Activated T-cell treated with anti-CD3 and anti-CD28 coated beads for 1 hour (primary cell): ENCODE measurements at places on chromosomes 6 and 20.

GRCh38 chr6:2448826-2449571 is 203.6 kb upstream of the GMDS start:
- no peak for DNase-seq

- DNase-seq = no peak
Observed at GRCh38 chr6:15457121-15457650, 205.6 kb downstream of the DTNBP1 start.

DNA sequence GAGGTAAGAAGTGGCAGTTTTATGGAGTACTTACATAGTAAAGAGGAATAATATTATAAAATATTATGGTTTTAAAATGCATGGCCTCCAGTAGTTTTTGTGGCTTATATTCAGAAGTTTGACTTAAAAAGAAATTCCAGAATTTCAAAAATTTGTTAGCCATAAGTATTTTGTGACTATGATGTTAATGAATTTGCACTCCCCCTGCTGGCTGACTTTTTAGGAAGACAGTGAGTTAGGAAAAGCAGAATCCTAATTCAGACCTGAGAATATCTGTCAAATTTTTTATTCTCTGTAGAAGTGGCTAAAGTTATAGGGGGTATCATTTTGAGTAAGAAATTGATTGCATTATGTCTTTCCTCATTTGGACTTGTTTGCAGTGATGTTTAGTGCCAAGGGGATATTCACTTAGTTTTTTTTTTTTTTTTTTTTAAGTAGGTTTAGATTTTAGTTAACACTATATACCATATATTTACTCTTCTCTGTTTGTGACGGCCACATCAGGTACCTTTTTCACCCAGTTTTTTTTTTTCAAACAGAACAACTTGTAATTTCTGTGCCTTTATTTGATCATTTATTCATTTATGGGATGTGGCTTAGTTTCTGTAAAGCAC is 40.8 kb downstream of the ZFAND3 start:
- no peak for DNase-seq

GRCh38 chr6:166569206-166569605 is 17.3 kb downstream of the RAMACL start:
- DNase-seq = no peak

GRCh38 chr6:142280927-142281326 is 20.9 kb upstream of the ADGRG6 start:
- DNase-seq = no peak

DNA sequence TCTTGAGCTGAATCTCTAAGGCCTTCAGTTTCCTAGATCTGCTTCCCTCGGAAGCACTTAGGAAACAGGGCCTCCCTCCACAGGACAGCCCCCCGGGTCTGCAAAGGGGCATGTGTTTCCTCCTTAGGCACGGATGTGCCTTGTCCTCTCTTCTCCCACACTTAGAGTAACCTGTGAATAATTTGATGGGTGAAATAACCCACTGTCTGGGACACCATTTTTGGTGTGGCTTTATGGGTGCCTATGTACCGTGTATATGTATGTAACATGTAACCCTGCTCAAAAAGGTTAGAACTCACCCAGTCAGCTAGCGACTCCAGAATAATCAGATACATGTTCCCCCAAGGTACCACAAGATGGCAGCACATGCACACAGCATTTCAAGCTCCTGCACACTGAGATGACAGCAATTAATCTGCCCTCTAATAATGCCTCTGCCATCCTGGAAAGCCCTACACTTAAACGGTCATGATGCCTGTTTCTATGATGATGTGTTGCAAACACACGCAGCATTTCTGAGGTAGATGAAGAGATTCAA is 212.0 kb upstream of the PROKR2 start:
- DNase-seq = peak; percentile 51

DNA sequence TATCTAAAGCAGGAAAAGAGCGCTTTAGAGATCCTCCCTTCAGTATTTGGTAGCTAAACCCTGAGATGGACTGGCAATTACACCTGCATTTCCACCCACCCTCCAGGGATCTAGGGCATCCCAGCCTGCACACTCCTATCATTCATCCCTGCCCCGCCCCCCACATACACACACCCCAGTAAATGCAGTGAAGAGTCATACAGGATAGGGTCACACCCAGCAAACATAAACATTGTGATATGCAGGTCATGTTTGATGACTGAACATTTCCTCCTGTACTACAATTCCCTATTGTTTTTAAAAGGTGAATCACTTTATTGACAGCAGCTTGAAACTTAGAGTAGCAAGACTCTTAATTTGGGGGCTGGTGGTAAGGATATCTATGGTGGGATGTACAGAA is 112.9 kb downstream of the FOXO3 start:
- DNase-seq = no peak

DNA sequence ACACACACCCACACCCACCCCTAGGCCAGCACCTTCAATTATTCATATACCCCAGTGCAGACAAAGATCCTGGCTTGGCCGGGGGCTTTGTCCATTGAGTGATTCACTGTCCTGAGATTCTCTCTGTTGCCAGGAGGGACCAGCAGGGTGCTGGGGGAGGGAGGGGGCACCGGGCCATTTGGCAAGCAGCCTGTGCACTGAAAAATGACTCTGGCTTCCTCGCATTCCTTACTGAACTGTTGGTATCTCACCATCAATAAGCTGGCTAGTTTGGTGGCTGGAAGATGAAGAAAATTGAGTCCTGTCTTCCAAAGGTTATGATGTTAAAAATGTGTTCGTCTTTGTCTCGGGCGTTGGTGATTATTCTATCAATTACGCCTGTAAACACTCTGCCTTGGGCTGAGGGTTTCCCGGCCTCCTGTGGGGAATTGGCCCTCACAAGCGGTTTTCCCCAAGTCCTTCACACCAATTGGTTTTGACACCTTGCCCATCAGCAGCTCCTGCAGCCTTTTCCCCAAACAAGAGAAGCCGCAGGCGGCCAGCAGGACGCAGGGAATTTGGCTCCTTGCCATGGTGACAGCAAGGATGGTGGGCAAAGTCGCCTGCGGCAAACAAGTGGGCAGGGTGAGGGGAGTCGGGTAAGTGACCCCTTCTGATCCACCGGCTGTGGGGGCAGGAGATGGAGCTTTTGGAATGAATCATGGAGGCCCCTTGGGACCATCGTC is 4.9 kb downstream of the VSTM2L start:
- no peak for DNase-seq

- DNase-seq = no peak
Observed at GRCh38 chr6:163423696-163424095, 9.2 kb downstream of the QKI start.

DNA sequence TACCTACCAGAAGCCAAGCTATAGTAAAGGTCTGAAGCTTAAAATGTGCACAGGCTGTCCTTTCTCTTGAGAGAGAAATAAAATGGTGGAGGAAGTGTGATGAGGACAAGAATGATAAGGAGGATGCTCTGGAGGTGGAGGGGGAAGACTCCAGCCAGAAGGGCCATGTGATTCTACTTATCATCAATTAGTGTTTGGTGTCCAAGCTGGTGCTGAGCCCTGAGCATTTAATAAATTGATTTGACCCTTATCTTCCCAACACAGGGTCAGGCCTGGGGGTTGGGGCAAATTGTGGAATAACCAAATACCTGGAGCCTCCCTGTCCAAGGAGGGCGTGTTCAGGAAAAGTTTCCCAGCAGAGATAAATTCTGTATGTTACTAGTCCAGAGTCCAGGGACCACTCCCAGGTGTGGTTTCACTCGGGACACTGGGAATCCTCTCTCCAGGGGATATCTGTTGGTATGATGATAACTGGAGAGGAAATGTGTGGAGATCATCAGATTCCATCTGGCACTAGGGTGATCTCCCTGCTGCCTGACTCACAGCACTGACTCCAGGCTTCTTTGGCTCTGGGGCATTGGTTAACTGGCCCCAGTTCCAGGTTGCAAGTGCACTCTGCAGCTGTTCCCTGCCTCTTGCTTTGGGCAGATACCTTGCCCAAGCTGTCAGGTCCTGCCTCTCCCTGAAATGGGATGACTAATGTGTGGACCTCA is 3.8 kb upstream of the MYBL2 start:
- no peak for DNase-seq

- DNase-seq = no peak
Observed at GRCh38 chr20:57414867-57415592, 23.8 kb downstream of the RBM38 start.

- DNase-seq = no peak
Observed at GRCh38 chr6:15023448-15023847, 222.4 kb upstream of the JARID2 start.

DNA sequence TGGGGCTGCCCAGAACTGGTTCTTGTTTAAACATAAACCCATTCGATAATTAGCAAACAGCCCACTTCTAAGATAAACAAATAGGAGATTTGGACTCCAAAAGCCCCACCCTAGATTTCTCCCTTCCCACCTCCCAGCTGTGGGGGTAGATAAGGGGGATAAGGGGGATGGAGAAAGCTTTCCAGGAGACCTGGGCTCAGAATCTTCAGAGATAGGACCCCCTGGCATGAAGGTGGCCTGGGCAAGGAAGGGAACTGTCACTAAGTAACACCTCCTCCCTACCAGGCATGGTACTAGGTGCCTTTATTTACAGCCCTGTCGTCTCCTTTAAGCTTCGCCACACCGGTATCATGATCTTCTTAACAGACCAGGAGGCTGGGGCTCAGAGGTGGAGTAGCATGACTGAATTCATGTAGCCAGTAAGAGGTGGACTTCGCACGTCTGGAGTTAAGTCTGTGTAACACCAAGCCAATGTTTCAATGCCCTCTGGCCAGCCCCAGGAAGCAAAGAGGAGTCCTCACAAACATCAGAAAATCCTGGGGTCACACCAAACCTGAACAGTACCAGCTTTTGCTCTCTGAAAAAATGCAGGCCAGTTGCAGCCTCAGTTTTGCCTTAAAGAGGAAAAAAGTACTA is 4.6 kb downstream of the SDC4 start:
- no peak for DNase-seq

- no peak for DNase-seq
Observed at GRCh38 chr20:58293453-58293852, 16.1 kb upstream of the RAB22A start.

DNA sequence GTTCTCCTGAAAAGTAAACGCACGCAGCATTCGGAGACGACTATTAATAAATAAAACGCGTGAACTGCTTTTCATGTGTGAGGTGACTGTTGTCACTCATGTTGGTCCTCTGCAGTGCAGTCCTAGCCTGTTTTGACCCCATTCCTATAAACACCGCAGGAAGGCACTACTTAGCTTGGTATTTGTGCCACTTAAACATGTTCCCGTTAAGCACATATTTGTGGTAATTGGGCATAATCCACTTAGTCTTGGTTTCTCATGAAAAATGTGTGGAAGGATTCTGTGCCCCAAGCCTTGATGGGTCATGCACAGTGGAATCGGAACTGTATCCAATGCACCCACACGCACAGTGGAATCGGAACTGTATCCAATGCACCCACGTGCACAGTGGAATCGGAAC is 313.9 kb downstream of the THBS2 start:
- DNase-seq = no peak

DNA sequence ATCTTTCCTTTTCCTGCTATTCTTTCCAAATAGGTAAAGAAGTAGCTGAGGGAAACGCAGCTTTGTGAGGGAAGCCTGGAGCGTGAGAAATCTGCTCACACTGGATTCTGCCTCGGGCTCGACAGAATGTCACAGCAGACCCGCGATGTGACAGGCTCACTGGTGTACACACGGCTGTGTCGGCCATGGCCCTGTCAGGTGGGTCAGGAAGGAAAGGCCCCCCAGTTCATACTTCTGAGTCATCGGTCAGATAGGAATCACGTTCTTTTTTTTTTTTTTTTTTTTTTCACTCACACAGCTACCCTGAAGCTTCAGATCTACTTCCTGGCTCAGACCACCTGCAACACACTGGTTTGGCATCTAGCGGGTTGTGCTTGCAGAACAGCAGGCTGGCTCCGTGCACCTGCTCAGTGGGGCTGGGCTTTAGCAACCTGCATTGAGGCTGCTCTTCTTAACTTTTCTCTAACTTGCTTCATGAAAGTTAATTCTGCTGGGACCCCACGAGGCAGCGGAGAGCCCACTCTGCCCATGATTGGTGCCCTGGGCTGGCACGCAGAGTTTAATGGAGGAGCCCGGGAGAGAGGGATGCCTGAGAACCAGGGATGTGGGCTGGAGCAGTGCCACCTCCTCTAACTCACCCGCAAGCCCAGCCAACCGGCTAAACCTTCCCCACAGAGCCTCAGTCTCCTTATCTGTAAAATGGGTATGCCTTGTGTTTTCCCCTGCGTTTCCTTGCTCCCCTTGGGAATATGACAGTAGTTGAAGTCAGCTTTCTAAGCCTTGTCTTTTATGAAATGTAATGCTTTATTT is 61.5 kb upstream of the FNDC1 start:
- DNase-seq = peak; percentile 48

DNA sequence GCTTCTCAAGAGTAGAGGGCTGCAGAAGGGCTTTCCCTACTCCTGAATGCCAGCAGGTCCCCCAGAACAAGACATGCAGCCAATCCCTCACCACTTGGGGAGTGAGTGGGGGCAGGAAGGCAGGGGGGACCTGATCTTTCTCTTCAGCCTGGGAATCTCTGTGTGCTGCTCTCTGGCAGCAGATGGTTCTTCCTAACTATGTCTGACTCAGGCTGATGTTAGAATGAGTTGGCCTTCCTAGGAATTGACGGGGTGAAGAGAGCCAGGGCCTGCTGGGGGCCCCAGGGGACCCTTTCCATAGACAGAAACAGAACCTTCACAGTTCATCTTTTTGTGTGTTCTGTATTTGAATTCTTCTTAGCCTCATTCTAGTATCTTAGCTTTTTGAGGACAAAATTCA is 29.0 kb upstream of the TCP11 start:
- no peak for DNase-seq

DNA sequence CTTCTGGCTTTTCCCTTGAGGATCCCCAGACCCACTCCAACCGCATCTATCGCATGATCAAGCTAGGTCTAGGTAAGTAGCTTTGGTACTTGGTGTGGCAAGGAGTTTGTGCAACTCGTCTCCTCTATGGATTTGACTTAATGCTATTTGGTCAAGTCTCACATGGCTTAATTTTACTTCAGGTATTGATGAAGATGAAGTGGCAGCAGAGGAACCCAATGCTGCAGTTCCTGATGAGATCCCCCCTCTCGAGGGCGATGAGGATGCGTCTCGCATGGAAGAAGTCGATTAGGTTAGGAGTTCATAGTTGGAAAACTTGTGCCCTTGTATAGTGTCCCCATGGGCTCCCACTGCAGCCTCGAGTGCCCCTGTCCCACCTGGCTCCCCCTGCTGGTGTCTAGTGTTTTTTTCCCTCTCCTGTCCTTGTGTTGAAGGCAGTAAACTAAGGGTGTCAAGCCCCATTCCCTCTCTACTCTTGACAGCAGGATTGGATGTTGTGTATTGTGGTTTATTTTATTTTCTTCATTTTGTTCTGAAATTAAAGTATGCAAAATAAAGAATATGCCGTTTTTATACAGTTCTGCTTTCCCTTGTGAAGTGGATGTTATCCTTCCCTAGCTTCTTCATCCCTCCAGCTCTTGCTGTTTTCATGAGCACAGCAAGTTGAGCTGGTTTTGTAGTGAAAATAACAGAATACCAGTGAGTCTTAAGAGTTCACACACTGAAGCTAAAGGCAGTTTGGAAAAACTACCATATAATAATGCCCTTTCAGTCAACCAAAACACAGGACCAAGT is 3.8 kb downstream of the SLC35B2 start:
- peak; percentile 56 for DNase-seq
